ENCODE measurements at places on chromosomes 7 and 10.

- DNase-seq: peak; percentile 31
Measured at GRCh38 chr10:69045441-69046300, 42.2 kb upstream of the SRGN start.

GRCh38 chr10:71156436-71156835, 55.9 kb upstream of the UNC5B start:
- DNase-seq: no peak

DNA sequence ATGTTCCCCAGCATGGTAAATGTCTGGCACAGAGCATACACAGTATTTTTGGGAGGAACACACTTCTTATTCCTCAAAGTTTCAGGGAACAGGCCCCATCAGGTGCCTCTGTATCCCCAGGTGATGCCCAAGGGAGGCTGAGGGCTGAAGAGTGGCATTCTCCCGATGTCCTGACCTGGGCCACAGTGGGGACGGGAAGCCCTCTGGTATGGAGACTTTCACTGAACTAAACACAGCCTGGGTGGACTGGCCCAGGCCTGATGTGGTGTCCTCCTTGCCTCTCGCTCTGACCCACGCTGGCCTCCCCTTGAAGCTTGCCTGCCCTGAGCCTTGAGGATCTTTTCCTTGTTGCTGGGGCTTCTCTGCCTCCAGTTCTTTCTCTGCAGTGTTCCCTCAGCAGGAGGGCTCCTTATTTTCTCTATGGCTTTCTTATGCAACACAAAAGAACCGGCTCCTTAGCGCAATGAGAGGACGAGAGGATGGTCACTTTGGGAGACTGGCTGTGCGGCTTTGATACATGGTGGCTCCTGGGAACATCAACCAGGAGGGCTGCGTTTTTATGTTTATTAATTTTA, 157.5 kb upstream of the TNS3 start:
- DNase-seq: no peak

- DNase-seq: no peak
Measured at GRCh38 chr7:102439963-102440795, 6.8 kb downstream of the ORAI2 start.
